Thoracic aorta (tissue), 2 donors: ENCODE measurements at places on chromosomes 13 and 19.

DNA sequence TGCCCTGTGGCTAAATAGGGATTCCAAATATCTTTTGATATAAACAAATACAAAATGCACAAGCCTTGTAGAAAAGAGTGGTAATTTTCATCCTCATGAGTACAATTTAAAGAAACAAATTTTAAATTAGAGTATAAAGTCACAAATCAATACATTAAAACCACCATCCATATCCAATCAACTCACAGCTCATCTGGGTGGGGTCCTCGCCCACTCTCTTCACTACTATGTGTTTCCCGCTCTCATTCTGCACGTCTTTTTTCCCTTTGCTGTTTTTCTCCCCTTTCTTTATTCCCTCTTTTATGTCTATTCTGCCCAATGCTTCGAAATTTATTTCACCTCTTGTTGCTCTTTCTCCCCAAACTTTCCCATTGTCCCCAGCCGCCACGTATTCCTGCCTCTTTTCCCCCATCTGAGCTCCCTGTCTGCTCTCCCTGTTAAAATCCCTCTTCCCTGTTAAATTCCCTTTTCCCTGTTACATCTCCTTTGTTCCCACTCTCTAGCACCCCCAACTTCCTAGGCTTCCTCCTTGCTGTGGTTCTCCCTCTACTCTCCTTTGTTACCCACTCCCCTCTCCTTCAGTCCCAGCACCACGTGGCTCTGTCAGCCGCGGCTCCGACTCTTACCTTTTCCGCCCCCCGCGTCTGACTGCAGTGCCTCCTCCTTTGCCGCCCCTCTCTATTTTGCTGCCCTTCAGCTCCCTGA, 1.3 kb downstream of the ZNF616 start:
- DNase-seq: no peak

GRCh38 chr13:29319451-29319850, 276.0 kb downstream of the SLC7A1 start:
- no peak for DNase-seq

- no peak for DNase-seq
These were observed 36.6 kb upstream of the ZNF429 start for GRCh38 chr19:21468791-21469190.

DNA sequence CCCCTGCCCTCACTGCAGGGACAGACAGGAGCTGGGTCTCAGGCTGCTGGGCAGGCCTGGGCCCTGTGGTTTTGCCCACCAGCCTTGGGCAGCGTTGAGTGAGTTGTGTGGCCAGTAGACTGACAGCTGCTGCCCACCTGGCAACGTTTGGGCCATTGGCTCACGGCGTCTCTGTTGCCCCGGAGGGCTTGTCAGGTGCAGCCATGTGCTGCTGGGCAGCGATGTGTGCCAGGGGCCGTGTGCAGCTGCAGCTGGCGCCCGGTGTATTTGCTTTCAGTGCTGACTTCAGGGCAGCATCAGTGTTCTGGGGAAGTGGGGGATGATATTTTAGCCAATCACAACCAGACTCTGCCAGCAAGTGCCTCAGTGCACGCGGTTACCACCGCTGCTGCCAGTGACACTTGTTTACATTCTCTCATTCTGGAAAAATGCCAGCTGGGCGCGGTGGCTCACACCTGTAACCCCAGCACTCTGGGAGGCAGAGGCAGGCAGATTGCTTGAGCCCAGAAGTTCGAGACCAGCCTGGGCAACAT, 10.6 kb downstream of the FZR1 start:
- DNase-seq: no peak

- DNase-seq: no peak
These were observed 1.9 kb upstream of the TMEM59L start for GRCh38 chr19:18610556-18611326.

GRCh38 chr19:16342002-16342715, 17.5 kb downstream of the KLF2 start:
- no peak for DNase-seq

DNA sequence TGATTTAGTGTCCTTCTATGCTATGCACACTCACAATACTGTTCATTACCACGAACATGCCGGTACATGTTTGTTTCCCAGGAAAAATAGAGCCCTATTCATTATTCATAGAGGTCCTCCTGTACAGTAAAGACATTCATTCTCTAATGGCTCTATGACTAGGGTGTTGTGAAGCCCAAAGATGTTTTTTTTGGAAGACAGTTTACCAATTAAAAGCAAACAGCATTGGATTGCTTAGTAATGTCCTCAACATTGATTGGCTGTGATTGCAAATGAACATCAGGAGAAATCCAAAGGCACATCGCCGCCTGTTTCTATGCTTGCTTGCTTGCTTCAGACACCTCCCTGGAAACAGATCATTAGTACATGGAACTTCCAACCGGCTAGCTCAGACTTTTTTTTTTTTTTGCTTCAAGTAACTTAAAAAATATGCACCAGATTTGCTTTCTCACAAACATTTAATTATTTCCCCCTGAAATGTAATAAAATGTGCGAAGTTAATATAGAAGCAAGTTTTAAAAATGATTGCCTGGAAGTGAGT, 8.8 kb upstream of the GPC6 start:
- no peak for DNase-seq

- DNase-seq: no peak
These were observed 314.8 kb upstream of the MAB21L1 start for GRCh38 chr13:35791184-35791851.

- no peak for DNase-seq
These were observed 238.9 kb downstream of the ITGBL1 start for GRCh38 chr13:101691341-101691860.

DNA sequence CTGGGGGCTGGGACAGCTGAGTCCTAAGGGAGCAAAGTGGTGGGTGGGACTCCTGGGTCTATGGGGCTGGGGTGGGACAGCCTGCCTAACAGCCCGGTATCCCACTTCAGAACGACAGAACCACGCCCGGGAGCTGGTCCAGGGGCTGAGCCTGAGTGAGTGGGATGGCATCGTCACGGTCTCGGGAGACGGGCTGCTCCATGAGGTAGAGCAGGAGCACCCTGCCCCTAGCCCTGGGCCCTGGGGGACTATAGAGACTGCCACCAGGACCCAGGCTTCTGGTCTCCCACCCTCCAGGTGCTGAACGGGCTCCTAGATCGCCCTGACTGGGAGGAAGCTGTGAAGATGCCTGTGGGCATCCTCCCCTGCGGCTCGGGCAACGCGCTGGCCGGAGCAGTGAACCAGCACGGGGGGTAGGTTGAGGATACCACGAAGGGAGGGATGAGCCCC, 8.6 kb downstream of the SPHK2 start:
- no peak for DNase-seq

- no peak for DNase-seq
These were observed 20.7 kb upstream of the COLGALT1 start for GRCh38 chr19:17534767-17535166.

GRCh38 chr19:4030981-4031380, 23.4 kb downstream of the PIAS4 start:
- DNase-seq: no peak

- DNase-seq: no peak
These were observed 720.6 kb downstream of the EFNB2 start for GRCh38 chr13:105814902-105815250.

GRCh38 chr19:38078302-38078930, 145.6 kb downstream of the DPF1 start:
- no peak for DNase-seq

DNA sequence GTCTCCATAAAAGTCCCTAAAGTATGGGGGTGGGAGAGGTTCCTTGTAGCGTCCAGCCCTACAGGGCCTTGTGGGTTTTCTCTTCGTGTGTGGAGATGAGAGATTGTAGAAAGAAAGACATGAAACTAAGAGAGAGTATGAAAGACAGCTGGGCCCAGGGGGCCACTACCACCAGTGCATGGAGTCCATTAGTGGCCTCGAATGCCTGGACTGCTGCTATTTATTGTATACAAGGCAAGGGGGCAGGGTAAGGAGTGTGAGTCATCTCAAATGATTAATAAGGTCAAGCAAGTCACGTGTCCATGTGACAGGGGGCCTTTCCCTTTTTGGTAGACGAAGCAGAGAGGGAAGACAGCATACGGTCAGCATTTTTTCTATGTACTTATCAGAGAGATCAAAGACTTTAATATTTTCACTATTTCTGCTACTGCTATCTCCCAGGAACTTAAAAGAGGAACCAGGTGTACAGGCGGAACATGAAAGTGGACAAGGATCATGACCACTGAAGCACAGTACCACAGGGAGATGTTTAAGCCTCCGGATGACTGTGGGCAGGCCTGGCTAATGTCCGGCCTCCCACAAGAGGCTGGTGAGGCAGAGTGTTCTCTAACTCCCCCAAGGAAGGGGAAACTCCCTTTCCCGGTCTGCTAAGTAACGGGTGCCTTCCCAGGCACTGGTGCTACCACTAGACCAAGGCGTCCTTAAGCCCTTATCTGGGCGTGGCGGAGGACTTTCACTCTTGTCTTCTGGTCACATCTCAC, 25.5 kb downstream of the FGF21 start:
- DNase-seq: no peak

- DNase-seq: no peak
These were observed 457.3 kb upstream of the MIR17HG start for GRCh38 chr13:90889906-90890834.
